ENCODE measurements at places on chromosomes 2 and 18.
A peak's percentile ranks its signal among the peaks of the same experiment; 100 is the strongest.

DNA sequence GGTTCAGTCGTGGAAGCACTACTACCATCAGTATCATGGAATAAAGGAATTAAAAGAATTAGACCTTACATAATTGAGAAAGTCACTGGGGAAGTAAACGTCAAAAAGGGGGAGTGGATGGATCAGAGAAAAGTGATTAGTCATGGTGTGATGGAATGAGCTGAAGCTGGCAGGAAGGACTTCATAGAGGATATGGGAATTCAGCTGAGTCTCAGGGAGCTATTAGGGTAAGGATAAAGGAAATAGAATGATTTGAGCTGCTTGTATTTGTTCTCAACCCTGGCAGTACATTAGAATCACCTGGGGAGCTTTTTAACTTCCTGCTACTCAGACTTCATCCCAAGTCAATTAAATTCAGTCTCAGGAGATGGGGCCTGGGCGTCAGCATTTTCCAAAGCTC, 53.4 kb upstream of the SETBP1 start:
- no peak for DNase-seq

DNA sequence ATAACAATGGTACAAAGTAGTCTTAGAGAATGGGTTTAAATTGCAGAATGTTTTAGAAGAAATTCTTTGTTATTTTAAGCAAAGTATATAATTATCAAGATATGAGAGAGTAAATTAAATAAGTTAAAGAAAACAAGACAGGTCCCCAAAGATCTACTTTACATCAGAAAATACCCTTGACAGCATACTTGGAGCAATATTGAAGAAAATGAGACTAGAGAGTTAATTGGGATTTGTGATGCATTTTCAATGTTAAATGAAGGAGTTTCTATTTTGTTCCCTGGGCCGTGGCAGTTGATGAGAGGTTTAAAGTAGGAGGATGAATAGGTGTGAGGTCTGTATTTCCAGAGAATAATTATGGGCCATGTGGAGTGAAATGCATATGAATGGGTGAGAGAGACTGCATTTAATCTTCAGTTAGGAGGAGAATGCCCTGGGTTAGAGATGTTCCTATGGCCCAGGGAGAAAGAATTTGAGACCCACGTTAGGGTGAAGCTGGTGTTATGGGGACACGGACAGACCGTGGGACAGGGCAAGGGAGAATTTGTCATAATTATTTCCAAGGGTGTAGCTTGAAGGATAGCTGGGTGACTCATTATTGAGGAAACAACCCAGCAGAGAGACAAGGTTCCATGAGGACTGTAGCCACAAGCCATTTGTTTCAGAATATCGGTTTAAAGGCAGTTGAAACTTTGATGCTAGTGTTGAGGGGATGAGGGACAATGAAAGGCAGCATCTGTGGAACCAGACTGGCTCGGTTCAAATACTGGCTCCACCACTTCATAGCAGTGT, 22.7 kb downstream of the MGAT5 start:
- no peak for DNase-seq

DNA sequence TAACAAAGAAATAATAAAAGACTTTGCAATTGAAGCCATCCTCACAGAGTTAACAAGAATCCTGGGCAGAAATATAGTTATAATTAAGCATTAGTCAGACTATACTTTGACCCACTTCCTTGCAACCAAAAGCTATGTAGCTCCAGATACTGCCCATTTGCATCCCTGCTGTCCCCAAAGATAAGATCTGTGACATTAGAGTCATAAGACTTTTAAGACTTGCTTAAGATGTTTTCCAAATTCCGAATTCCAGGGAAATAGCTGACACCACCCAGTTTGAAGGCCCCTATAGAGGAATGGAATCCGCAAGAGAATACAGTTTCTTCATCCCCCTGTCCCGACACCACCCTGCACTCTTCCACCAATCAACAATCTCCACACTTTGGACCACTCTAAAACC, 69.5 kb upstream of the TLK1 start:
- no peak for DNase-seq

- DNase-seq, result no peak
These were observed 532.7 kb downstream of the TDRD15 start for GRCh38 chr2:21656330-21657075.

GRCh38 chr2:189940913-189941312, 121.6 kb downstream of the MSTN start:
- DNase-seq, result no peak

DNA sequence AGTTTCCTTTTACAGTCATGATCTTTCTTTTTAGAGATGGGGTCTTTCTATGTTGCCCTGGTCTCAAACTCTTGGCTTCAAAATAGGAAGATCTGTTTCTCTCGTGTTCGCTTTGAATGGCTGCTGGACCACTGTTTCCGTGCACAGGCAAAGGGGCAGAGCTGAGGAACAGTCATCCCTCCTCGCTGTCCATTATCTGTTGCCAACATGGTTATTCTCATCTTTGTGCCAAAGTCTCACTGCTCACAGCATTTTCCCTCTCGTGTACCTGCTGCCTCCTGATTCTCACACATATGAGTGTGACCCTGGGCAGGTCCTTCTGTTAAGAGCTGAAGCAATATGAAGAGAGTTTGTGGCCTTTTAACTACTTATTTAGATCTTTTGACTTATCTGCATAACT, 28.0 kb upstream of the CCNYL1 start:
- DNase-seq, result no peak

- no peak for DNase-seq
These were observed 522.9 kb downstream of the TMEM182 start for GRCh38 chr2:103284750-103285149.

- no peak for DNase-seq
These were observed 47.5 kb upstream of the ASB1 start for GRCh38 chr2:238379096-238379810.

DNA sequence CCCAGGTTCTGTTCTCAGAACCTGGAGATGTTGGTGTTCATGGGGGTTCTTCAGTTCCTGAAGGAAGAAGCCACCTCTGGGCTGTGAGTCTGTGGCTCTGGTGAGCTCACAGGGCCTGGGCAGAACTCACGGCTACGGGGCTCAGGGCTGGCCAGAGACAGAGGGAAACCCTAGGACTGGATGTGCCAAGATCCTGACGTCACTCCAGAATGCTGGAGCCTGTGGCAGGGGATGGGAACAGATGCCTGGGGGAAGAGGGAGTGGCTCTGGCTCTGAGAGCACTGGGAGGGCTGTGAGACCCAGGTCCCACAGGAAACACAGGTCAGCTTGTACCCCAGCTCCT, at the start of gene OTOF:
Gene OTOF (minus strand): TSS at position 214 of the 343 bp plus-strand sequence.
- DNase-seq, result no peak

- peak; percentile 24 for DNase-seq
These were observed 520.0 kb upstream of the SALL3 start for GRCh38 chr18:78459668-78460067.

DNA sequence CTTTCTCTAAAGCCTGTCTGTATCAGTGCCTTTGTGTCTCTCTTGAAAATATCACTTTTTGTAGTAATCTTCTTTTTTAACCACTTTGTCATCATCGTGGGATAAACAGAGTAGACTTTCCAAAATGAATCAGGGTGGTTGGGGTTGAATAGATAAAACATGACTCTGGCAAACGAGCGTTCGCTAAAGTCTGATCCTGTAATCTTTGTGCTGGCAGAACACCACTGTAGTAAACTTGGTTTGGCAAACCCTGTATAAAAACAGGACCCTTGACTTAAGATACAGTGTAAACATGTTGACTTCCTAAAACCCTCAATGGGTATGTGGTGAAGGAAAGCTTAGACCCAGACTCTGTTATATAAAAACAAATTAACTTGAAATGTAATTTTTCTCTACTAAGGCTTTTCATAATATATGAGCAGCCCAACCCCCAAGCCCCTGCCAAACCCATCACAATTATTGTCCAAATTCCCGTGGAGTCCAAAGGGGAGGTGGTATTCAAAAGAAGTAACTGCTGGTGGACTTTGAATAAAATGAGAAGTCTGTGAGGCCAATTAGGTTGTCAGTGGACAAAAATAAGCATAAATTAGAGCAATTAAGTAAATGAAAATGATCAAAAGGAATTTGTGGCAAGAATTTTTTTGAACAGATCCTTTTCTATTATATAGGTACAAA, 52.2 kb downstream of the COLEC12 start:
- no peak for DNase-seq

- no peak for DNase-seq
These were observed 22.6 kb downstream of the TCF23 start for GRCh38 chr2:27171351-27171848.

- DNase-seq, result no peak
These were observed 104.2 kb downstream of the LRP2 start for GRCh38 chr2:169258045-169258601.

GRCh38 chr18:35139517-35139916, 98.3 kb downstream of the MAPRE2 start:
- DNase-seq, result no peak
